ENCODE measurements at places on chromosomes 1 and 21.

DNA sequence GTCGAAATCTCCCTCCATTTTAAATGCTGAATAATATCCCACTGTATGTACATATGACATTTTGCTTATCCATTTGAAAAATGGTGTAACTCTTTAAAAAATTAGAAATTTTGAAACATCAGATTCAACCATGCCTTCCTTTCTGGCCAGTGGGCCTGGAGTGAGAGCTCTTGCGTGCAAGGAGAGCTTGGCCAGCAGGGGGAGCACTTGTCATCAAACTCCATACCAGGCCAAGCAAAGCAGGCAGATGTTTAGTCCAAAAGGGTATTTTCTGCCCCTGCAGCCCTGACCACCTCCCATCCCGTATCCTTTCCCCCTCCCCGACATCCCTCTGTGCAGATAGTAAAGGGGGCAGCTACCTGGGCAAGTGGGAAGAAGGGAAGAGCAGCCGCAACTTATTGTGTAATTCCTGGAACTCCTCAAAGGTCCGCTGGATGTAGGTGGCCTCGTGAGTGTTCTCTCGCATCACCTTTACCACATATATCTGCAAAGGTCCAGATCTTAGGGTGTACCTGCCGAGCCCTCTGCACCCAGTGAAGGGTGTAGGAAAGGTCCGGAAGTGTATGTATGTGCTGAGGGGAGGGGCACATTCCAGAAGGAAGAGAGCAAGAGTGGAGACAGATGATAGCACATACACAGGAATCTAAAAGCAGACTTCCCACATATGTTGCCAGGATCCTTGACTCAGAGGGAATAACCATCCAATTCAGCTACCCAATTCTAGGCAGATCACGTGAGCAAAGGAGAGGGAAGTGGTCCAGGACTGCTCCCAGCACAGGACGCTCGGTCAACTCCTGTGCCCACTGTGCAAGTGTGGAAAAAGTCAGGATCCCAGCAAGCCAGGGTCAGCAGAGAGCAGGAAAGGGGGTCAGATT is 19.9 kb upstream of the PPP1R15B start:
- peak; percentile 56 for DNase-seq

DNA sequence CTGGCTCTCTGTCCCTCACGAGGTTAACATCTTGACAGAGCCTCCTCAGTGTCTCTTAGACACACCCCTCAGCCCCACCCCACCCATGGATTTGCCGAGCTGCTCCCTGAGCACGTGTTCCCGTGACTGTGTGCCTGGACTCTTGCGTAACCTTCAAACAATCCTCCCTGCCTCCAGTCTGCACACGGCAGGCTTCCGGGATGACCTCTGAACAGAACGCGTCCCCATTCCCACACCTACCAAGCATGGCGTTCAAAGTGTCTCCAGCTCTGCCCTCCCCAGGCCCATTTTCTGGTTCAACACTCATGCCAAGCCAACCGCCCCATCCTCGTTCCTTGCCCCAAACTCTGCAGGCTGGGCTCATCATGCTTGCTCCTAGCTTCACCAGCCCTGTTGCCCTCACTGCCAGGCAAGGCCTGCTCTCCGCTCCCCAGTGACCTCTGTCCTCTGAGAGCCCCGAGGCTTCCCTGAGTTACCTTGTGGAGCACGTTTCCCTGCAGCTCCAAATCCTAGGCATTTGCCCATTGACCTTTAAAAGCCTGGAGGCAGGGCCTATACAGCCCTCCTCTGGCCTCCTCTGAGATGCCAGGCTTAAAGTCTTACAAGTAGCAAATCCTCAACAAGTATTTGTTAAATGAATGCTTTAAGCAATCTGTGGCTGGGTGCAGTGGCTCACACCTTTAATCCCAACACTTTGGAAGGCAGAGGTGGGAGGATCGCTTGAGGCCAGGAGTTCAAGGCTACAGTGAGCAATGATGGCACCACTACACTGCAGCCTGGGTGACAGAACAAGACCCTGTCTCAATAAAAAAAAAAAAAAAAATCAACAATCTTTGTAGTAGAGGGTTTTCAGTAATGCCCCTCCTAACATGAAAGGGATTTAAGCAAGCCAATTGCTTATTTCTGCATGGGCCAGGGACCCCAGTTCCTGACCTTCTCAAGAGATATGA is 5.0 kb downstream of the AGT start:
- no peak for DNase-seq

GRCh38 chr1:215477632-215478031 is 89.5 kb upstream of the KCTD3 start:
- DNase-seq = no peak

DNA sequence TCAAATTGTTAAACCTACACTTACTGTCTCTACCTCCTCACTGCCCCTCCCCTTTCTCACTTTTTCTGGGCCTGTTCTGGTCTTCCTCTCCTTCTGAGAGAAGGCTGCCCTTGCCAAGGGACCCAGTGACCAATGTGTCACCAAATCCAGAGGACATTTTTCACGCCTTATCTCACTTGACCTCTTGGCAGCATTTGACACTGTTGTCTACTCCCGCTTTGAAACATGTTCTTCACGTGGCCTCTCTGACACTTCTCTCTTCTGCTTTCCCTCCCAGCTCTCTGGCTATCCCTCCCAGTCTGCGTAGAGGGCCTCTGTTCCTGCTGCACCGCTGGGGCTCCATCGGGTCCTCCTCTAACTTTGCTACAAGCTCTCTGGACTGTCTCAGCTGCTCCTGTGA is 25.3 kb downstream of the KCNQ4 start:
- DNase-seq = no peak

GRCh38 chr1:33273406-33273805 is 17.1 kb downstream of the ZNF362 start:
- no peak for DNase-seq

GRCh38 chr1:7991504-7992440 is 30.3 kb downstream of the PARK7 start:
- DNase-seq = no peak

DNA sequence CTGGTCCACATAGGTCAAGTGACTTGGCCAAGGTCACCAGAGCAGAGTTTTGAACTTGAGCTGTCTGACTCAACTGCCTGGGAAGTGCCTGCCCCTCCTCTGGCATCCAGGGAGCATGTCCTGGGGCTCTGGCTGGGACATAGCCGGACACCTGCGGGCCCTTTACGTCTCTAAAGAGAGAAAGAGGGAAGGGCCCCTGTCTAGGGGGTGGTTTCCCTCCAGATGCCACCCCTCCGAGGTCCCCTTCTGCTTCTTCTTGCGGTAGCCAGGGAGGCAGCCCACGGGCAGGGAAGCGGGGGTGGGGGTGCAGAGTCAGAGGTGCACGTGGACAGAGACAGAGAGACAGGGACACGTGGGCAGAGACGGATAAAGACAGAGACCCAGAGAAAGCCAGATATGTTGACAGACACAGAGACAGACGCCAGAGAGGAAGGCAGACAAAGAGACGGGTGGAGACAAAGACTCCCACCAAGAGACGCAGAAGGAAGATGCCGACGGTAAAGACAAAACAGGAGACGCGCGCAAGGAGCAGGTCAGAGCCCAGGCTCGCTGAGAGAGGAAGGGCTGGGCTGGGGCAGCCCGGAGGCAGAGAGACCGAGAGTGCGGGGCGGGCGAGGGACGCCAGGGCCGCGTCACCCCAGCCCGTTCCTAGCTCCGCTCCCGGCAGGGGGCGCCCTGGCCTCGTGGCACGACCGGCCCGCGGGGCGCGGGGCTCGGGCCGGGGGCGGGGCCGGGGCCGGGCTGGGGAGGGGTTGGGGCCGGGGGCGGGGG is 458 bp upstream of the ALPL start:
- DNase-seq = no peak

DNA sequence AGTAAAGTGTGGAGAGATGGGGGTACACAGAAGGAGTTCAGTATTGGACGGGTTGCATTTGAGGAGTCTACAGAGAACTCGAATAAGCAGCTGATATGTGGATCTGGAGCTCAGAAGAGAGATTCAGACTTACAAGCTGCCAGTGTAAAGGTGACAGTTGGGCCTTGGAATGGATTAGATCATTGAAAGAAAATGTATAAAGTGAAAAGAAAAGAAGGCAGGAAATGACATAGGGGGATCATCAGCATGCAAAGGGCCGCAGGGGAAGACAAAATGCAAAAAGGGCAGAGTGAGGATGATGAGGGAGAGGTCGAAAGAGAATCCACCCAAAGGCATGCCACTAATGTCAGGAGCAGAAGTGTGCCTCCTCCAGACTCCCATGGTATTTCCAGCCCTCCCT is 273.3 kb downstream of the TNR start:
- DNase-seq = no peak

DNA sequence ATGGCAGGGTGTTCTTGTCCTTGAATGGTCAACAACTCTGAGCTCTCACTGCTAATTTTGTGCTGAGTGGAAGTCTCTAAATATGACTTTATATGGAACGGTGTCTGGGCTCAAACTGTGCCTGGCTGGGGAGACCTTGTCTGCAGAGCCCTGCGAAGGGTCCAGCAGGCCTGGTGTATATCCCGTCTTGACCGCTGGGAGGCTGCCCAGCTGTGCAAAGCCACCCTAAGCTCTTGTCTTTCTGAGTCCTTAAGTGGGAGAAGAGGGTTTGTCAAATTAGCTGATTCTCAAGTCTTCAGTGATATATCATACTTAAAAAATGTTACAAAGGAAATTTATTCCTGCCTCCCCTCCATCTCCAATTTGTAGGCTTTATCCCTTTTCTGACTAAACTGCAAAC is 198.7 kb downstream of the KCNJ6 start:
- DNase-seq = no peak

DNA sequence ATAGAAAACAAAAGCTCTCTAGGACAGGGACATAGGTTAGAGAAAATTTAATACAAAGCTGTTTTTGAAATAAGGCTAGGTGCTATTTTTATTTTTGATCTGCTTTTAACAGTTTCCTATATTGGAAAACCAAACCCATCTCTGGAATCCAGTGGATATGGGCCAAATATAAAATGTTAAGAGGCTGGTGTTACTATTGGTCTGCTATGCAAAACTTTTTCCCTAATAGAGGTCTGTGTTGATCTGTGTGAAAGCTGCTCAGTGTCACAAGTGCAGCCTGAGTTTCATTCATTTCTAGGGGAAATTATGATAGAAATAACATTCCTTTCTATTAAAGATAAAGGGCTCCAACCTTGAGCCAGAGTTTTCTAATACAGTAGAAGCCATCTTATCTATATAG is 116.4 kb downstream of the OLFML2B start:
- DNase-seq = no peak

DNA sequence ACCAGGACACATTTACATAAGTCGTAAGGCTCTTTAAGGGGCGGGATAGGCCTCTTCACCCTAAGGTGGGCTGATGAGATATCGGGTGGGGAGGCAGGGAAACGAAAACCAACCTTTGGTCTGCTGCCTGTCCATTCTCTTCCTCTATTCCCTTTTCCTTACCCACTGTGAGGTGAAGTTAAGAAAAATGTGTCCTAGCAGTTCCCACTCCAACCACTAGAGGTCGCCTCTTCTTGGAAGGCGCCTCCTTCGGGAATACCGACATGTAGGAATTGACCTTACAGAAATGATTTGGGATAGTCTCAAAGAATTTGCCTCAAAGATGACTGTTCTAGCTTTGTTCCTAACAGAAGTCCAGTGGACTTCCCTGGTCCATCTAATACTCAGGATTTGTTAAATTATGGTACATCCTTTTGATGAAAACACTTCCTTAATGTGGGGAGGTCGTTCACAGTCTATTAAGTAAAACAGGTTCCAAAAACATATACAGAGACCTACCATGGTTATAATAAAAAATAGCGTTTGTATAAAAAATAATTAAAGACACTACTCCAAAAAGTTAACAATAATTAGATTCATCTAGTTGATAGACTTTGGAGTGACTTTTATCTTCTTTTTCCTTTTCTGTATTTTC is 14.1 kb downstream of the AZIN2 start:
- peak; percentile 56 for DNase-seq

DNA sequence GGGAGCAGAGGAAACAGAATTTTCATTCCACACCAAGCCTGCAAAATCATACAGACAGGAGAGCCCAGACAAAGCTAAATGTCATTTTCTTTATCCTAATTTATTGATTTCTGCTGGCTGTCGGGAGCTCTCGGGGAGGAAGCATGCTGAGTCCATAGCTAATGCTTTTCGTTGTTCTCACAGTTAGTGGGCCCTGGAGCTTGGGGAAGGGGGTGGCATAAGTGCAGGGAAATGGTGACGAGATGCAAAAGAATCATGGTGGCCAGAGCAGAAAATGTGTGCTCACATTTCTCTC is 202.4 kb downstream of the TOMM20 start:
- no peak for DNase-seq

DNA sequence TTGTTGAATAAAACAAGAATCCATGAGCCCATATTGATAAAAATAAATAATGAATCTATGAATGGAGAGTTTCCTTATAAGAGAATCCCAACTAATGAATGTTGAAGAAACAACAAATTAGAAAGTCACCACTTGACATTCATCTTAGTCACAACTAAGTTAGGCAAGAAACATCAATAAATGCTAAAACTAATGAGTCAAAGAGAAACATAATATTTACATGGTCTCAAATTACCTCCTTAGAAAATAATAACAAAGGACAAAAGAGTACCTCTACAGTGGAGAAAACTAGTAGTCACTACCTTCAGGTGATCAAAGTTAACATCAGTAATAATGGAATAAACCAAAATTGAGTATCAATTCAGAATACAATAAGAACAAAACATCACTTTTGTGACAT is 93.5 kb downstream of the AKT3 start:
- no peak for DNase-seq

DNA sequence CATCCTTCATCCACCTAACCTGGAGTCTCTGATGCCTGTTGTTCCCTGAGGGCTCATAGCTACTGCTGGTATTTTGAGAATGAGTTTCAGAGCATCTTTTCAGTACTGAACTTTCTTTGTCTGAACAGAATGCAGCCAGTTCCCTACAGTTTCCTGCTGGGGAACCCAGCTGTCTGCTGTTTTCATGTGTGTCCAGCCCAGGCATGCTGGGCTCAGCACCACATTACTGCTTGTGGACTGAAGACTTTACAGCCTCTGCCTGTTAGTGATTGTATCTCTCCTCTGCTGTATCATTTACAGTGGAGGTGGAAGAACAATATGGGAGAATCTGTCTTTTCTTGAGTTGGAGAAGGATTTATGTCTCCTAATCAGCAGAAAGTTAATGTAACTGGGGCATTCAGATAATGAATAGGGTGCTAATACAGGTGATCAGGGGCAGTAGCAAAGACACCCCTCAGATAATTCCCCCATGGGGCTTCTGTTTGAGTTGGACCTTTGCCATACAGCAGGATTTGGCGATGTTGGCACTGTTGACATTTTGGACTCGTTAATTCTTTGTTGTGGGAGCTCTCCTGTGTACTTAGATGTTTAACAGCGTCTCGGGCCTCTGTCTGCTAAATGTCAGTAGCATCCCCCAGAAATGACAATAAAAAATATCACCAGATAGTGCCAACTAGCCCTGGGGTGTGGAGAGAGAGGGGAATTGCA is 207.7 kb downstream of the HHAT start:
- DNase-seq = no peak
